ENCODE measurements at places on chromosomes 2 and 18.

DNA sequence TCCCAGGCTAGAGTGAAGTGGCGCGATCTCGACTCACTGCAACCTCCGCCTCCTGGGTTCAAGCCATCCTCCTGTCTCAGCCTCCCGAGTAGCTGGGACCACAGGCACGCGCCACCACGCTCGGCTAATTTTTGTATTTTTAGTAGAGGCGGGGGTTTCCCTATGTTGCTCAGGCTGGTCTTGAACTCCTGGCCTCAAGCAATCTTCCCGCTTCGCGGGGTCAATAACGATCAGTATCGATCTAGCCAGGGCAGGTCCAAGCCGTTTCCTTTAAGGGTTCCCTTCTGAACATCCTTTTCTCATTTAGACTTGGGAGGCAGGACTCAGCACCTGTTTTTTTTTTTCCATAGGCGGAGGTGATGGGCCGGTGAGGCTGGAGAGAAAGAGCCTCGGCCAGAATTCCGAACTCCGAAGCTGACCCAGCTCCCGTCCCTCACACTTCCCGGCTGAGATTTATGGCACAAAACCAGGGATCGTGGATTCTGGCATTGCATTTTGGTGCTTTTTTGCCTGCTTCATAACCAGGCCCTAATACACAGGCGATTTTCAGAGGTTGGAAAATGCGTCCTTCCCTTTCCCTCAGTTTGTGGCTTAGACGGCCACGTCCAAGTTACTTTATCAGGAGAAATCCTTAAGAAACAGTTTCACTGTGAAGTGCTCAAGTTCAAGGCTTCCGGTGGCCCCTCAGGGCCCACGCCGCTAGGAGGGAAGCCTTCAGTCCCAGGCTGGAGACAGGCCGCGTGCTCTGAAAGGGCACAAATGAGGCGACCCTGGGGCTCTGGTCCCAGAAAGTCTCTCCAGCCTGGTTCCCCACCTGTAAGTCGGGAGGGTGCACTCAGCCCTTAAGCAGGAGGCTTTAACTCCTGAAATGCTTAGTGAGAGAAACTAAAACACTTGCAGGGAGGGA lies 998 bp upstream of the SLC66A3 start:
- no peak for DNase-seq

DNA sequence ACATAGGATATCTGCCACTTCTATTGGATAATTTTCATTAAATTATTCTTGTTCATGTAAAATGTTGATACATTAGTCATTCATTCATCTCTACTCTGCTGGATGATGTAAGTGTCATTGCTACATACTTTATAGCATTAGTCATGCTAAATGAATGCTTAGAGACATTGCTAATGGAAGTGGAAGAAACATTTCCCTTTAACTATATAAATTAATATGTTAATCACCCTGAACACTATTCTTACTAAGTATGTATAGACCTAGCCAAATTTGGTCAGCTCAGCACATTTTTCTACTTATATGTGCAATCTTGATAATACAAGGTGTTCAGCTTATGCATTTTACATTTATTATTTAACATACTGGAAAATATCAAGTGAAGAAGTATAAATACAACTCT lies 160.2 kb downstream of the DPP4 start:
- no peak for DNase-seq

- no peak for DNase-seq
These were observed 3.5 kb upstream of the NCK2 start for GRCh38 chr2:105741174-105741573.

DNA sequence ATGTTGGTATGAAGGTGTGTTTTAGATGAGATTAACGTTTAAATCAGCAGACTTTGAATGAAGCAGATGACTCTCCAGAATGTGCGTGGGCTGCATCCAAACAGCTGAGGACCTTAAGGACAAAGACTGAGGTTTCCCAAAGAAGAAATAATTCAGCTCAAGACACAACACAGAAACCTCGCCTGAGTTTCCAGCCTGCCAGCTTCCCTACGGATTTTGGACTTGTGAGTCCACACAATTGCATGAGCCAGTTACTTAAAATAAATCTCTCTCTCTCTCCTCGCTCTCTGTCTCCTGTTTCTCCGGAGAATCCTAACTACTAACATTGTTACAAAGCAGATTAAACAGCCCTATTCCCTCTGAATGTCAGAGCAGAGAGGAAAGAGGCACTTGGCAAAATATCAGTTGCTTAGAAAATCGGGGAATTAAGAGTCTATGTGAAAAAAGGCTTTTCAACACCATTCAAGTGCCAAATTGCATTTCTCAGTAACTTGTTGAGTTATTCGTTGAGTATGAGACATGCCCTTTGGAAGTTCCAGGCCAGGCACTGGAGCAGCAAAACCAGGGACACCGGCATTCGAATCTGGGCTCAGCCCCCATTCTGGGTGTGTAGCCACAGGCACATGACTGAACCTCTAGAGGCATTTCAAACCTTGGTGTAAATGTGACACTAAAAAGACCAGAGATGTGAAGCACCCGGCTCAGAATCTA lies 174.6 kb upstream of the PID1 start:
- peak; percentile 38 for DNase-seq

- DNase-seq = no peak
These were observed 295.2 kb downstream of the SRBD1 start for GRCh38 chr2:45315861-45316260.

DNA sequence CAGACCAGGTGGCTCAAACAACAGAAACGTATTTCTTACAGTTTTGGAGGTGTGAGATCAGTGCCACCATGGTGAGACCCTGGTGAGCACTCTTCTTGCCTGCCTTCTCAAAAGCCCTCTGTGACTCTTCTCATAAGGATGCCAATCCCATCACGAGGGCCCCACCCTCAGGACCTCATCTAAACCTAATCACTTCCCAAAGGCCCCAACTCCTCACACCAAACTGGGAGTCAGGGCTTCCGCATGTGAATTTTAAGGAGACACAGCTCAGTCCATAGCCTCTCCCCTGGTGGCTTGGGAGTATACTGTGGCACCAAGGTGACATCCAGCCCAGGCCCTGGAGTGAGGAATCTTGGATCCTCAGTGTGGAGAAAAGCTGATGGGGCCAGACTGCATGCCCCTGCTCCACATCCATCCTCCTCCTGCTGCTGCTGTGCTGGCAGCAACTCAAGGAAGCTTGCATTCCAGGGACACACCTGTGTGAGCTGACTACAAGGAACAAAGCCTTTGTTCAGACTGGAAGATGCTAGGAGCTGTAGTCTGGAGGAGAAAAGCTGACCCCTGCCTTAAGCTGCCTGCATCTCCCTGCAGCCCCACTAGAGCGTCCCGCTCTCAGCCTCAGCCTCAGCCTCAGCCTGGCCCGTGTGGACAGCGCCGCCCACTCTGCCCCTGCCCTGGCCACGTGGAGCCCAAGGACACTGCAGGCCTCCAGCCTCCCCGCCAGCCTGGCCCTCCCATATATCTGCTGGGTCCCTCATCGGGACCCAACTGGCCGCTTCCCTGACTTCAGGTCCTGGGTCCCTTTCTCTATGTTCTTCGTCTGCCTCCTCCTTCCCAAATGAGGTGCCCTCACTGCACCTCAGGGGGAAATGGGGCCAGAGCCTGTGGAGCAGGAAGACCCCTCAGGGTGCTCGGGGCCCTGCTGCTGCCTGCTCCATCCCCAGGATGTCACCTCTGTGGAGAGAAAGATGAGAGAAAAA lies 87.8 kb upstream of the RAB6C start:
- no peak for DNase-seq

DNA sequence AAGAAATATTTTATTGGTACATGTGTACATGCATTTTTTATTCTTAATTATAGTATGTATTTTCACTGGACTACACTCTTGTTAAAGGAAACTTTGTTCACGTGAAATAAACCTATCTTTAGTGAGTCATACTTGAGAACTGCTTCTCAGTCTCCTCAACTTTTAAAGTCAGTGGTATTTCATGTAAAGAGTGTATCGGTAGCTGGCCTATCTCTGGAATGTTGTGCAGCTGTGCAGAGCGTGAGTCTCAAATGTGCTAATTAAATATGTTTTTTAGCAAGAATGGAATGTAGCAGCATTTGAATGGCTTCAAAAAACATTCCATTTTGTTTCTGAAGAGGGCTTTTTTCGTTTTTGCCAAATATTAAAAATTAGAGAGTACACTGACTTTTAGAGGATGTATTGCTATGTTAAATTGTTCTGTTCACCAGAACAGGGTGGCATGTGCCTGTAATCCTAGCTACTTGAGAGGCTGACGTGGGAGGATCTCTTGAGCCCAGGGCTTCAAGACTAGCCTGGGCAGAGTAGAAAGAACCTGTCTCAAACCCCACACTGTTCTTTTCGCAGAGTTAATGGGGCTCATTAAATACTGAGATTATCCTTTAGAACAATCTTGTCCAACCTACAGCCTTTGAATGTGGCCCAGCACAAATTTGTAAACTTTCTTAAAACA lies 14.3 kb downstream of the SPTBN1 start:
- DNase-seq = no peak

- peak; percentile 23 for DNase-seq
These were observed 229.9 kb upstream of the HDAC4 start for GRCh38 chr2:239630618-239631286.

DNA sequence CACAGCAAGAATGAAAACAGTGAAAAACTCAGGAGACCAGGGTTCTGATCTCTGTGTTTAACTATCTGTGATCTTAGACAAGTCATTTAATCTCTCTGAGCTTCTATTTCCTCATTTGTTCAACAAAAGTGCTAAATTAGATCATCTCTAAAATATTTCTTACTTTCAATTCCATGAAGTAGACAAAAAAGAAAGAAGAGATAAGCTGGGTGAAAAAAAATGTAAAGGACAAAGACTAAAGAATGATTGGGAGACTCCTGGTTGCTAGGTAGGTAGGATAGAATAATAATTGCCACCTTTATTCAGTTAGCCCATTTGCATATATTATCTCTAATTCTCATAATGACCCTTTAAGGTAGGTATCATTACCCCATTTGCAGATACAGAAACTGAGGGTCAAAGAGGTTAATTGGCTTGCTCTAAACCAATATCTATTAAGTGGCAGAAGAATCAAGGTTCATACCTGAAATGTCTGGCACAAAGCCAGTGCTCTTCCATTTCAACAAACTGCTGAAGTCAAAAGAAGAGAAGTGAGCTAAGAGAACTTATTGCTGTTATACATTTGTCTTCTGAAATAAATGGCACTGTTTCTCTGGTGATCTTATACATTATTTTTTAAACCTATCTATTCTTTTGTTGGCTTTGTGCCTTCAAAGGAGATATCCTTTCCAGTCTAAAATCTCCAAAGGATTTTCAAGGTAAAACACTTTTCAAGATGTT lies 141.7 kb downstream of the OTX1 start:
- DNase-seq = no peak

DNA sequence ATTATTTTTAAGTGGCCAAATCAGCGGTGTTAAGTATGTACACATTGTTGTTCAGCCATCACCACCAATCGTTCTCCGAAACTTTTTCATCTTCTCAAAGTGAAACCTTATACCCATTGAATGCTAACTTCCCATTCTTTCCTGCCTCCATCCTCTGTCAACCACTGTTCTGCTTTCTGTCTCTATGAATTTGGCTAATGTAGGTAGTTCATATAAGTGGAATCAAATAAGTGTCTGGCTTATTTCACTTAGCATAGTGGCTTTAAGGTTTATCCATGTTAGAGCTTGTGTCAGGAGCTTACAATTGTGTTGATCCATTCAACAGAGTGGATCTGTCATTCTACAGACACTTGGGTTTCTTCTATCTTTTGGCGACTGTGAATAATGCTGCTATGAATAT lies 192.1 kb downstream of the WDR7 start:
- no peak for DNase-seq

DNA sequence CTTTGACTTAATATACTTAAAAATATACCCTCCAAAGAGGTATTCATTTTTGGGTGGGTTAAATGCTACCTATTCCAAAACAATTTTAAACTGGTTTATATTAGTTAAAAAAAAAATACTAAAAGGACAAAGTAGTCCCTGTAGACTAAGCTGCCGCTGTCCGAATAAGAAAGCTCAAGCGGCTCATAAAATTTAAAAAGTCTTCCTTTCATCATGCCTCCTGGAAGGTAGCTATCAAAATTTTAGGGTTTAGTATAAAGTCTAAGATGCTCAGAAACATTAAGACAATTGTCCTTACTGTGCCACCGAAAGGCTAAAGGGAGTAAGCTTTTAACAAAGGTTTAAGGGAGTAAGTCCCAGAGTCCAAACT lies 440 bp upstream of the UGGT1 start:
- DNase-seq = no peak

GRCh38 chr2:160918906-160919503 lies 241.2 kb upstream of the TANK start:
- peak; percentile 1 for DNase-seq

DNA sequence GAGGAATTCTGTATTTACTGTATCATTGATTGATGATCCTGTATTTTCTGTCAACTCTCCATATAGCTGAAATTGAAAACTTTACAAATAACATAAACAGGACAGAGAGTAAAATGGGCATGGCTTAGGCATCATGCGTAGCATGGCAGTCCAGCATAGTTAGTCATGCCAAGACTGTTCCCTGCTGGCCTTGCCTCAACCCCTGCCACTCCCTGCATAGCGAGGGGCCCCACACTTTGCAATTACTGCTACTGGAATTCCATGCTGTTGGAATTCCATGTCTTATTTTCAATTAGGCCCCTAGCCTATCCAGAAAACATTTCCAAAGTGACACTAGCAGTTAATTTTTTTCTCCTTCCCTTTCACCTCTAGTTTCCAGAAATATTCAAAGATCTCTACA lies 15.1 kb upstream of the SOX11 start:
- no peak for DNase-seq

GRCh38 chr2:232551776-232552175 lies 1.3 kb downstream of the EIF4E2 start:
- no peak for DNase-seq

GRCh38 chr2:19349911-19350677 lies 8.3 kb downstream of the OSR1 start:
- peak; percentile 21 for DNase-seq

DNA sequence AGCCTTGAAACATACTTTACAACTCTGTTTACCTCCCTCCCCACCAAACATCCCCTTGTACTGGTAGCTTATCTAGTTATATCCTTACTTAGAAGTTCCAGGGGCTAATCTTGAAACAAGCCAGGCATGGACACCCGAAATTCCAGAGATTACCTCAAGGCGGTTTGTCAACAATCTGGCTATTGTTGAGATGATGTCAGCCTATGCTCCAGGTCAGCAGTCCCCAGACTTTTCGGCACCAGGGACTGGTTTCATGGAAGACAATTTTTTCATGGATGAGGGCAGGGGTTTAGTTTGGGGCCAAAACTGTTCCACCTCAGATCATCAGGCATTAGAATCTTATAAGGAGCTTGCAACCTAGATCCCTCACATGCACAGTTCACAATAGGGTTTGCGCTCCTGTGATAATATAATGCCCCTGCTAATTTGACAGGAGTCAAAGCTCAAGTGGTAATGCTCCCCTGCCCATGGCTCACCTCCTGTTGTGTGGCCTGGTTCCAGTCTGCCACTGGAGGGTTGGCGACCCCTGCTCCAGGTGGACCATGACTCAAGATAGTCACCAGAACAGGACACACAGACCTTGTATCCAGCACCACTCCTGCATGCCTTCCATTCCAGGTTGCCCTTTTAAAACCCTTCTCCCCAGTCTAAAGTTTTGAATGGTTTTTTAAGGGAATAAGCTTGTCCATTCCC lies 171.2 kb downstream of the SPAG16 start:
- no peak for DNase-seq

GRCh38 chr2:64260817-64261216 lies 116.6 kb upstream of the PELI1 start:
- no peak for DNase-seq

GRCh38 chr2:3777966-3778365 lies 74.6 kb downstream of the DCDC2C start:
- DNase-seq = no peak
